ENCODE measurements at places on chromosomes 6 and 20.
A peak's percentile ranks its signal among the peaks of the same experiment; 100 is the strongest.

DNA sequence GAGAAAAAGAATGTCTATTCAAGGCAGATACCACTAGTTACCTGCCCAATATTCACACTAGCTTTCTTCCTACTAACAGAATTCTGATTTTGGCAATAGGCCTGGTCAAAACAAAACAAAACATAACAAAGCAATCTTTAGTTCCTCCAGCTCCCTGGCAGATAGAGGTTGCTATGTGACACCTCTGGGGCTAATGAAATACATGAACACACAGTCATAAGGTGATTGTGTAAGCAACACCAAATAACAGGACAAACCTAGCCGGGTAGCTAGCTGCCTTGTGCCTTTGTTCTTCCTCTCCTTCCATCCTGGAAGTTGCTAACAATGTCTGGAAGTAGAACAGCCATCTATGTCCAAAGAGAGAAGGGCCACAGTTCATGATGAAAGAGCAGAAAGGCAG lies 6.0 kb upstream of the HMGN3 start:
- no peak for DNase-seq

- no peak for DNase-seq
Observed at GRCh38 chr6:165805067-165805555, 142.1 kb upstream of the PDE10A start.

GRCh38 chr6:169155481-169155880 lies 98.2 kb downstream of the THBS2 start:
- no peak for DNase-seq

- no peak for DNase-seq
Observed at GRCh38 chr20:39249798-39250197, 287.7 kb downstream of the DHX35 start.

DNA sequence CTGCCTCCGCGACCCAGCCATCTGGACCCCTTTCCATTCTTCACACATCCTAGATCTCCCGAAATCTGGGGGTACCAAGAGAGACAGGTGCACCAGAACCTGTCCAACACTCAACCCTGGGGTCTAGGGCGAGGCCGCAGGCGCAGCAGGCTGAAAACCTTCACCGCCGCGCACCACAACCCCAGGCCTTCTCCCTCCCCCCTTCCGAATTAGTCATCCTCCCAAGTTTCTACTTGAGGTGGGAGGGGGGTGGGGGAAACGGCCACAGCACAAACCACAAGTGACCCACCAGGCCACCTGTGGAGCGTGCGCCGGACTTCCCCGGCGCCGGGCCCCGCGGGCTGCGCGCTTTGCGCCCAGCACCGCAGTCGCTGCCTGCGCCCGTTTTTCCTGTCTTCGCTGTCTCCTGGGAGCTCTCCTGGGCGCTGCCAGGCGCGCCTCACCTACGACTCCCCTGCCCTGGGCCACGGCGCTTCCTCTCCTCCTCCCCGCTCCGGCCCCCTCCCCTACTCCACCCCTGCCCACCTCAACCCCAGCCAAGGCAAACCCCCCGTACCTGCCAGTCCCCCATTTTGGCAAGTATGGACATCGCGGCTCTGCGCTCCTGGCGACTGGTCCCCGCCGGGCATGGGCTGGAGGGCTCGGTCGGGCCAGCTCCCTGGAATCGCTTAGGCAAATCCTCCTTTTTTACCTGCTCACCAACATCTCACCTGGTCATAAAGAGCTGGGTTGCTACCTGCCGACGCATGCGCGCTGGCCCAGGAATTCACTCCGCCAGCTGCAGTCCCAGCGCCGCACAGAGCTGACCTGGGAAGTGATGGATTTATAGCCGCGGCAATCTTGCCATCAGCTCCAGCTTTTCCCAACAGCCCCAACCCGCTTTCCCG lies 4.2 kb upstream of the TFAP2A start:
- DNase-seq = no peak

- DNase-seq = peak; percentile 20
Observed at GRCh38 chr6:30781743-30782424, 37.5 kb upstream of the IER3 start.

GRCh38 chr6:35034411-35035191 lies 106.5 kb downstream of the TCP11 start:
- DNase-seq = no peak

- no peak for DNase-seq
Observed at GRCh38 chr6:56043761-56044160, 168.4 kb upstream of the BMP5 start.

DNA sequence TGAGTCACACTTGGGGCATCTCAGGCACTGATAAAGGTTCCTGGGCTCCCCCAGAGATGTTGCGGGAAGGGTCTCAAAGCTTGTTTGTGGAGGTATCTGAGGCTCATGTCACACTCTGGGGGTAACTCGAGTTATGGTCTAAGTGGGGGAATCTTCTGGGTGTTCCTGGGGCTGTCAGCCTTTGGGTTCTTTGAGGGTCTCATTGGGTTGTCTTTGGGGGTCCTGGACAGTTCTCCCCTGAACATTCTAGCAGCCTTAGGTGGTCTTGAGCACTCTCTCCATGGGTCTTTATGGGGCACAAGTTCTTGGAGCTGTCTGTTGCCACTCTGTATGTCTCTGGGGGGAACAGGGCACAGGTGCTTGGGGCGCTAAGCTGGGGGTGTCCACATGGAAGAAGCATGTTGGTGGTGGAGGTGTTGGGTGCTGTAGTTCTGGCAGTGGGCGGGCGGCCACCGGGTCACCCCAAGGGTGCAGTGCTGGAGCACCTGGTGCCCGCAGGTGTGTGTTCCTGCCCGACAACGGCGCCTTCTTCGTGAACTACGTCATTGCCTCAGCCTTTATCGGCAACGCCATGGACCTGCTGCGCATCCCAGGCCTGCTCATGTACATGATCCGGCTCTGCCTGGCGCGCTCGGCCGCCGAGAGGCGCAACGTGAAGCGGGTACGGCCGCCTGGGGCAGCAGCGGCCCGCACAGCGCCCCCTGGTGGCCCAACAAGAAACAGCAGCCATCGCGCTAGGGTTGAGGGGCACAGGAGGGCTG lies 7.1 kb upstream of the CAPN11 start:
- peak; percentile 77 for DNase-seq

DNA sequence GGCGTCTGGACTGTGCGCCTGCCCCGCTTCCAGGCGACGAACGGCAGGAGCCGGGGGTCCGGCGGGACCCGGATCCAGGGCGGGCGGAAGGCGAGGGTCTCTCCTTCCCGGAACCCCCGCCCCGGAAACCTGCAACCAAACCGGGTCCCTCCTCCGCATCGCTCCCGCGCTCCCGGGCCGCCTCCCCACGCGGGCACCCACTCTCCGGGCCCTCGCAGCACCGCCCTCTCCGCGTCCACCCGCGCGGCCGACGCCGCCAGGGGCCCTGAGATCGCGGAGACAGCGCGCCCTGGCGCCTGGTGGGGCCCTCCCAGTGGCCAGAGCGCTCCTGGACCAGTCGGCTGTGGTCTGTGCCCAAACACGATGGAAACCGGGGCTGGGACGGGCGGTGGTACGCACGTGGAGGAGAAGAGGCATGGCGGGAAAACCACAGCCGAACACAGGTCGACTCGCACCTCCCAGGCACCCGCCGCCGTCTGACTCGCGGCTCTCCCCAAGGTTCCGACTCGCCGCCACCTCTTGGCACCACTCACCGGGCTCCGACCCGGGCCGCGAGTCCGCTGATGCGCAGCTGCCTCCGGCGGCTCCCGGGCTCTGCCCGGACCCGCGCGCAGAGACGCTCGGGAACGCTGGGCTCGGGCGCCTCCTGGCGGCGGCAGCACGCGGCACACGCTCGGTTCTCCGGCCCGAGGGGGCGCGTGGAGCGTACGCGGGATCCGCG lies 7.9 kb downstream of the NKX2-2 start:
- peak; percentile 58 for DNase-seq

GRCh38 chr6:48429021-48429420 lies 318.0 kb upstream of the PTCHD4 start:
- DNase-seq = no peak

GRCh38 chr6:92122746-92123145 lies 1296.6 kb downstream of the EPHA7 start:
- DNase-seq = no peak

DNA sequence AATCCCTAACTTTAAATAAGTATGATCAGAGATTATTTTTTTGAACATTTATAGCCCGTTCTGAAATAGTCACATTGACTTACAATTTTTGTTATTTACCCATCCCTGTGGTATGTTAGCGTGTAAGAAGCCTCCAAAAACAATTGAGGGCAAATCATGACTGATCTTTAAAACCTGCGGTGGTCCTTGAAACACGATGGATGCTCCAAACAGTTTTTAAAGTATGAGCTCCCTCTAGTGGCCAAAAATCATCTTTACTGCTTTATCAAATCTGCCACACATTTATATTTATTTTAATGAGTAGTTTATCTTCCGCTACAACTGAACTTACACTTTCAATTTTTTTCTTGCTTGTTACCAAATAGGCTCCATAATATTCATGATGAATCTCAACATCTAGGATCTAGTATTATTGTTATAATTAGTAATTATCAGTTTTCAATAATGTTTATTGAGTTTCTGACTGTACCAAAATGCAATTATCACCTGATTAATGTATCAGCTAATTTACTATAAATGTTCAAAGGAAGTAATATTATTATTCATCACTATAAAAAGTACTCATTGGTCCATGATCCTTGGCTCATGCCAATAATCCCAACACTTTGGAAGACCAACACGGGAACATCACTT lies 52.2 kb downstream of the MARCKS start:
- DNase-seq = peak; percentile 5

GRCh38 chr6:159665868-159666635 lies 27.0 kb downstream of the SOD2 start:
- DNase-seq = no peak

DNA sequence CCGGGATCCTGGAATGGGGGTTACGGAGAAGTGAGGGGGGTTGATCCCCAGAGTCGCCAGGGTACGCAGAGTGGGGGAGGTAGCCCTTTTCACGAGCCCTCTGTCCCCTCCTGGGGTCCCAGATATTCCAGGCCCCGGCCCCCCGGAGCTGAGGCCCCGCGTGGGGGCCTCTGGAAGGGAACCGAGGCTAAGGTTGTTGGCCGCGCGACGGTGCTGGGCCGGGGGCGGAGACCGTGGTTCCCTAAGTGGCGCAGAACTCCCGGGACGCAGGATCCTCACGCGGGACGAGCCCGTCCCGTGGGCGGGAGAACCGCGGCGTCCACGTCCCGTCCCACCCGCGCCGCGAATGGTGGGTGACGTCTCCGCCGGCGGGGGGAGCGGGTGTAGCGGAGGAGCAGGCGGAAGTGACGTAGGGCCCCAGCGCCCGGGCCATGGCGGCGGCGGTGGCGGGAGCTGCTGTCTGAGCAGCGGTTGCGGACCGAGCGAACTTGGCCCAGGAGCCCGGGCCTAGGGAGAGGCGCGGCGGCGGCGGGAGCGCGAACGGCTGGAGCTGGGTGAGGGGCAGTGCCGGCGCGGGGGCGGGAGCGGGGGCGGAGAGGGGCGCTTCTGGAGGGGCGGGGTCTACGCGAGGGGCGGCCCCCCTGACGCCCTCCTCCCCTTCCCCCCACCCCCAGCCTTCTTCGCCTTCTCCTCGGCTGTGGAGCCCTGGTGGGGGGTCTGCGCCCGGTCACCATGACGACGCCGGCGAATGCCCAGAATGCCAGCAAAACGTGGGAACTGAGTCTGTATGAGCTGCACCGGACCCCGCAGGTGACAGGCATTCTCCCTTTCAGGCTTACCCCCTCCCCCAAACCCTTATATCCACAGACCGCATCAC lies at the start of gene RING1:
RING1 (plus strand) TSS at position 410 of the 877 bp plus-strand sequence; CDS start at position 733, 323 bp downstream.
- peak; percentile 88 for DNase-seq

DNA sequence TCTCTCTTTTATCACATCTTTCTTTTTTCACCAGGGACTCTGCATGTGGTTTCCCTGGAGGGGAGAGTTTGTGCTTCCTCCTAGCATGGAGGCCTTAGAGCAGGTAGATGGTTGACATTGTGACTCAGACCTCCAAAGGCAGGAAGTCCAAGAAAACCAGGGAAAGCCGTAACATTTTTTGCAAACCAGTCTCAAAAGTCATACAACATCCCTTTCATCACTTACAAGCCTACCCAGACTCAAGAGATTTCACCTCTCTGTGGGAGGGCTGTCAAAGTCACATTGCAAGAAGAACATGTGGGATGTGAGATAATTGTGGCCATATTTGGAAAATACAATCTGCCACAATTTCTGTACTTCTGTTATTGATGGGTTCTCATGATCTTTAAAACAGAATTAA lies 46.2 kb downstream of the SNRNP48 start:
- no peak for DNase-seq

- no peak for DNase-seq
Observed at GRCh38 chr20:11101243-11101642, 427.4 kb upstream of the JAG1 start.

DNA sequence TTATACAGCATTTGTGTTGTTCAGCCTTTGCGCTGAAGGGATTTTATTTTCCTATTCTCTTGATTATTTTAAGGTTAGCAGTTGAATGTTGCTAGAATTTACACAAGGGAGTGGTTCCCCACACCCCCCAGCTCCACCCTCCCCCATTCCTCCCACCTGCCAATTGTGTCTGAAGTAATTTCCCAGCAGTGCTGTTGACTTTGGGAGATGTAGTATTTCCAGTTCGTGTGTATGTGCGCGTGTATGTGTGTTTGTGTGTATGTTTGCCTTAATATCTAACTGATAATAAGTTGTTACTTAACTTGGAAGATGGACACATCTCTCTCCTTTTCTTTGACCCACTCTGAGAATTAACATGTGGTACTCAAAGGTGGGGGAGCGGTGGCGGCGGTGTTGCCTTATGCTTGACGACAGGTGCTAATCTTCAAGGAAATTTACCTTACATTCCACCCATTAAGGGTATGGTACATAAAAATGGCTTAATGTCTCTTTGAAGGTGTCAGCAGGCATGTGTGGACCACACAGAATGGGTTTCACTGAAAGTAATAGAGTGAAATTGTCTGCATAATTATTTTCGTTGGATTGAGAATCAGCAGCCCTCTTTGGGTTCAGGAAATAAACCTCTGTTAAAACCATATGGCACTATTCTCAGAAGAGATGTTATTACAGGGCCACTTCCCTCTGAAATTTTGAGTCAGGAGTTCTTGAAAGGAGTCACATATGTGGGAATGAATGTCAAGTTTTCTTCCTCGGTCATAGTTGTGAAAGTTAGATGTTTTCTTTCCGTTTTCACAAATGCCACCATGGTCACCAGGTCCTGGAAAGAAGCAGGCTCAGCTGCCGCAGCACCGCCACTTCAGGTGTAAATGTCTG lies 95.6 kb upstream of the SUPT3H start:
- DNase-seq = no peak

- peak; percentile 58 for DNase-seq
Observed at GRCh38 chr6:34189806-34190503, 44.1 kb upstream of the GRM4 start.

- DNase-seq = no peak
Observed at GRCh38 chr6:142374091-142374770, 72.4 kb downstream of the ADGRG6 start.

GRCh38 chr6:29332676-29333075 lies 31.2 kb downstream of the OR14J1 start:
- DNase-seq = no peak

DNA sequence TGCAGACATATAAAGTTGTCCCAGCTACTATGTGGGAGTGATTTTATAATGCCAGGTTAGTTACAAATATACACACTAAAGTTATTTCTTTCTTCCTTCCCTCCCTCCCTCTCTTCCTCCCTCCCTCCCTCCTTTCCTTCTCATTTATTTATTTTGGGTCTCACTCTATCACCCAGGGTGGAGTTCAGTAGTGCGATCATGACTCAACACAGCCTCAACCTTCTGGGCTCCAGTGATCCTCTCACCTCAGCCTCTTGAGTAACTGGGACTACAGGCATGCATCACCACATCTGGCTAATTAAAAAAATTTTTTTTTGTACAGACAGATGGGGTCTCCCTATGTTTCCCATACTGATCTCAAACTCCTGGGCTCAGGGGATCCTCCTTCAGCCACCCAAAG lies 59.2 kb downstream of the PHF20 start:
- DNase-seq = no peak
